ENCODE measurements at places on chromosomes 7 and 10.

- DNase-seq, result no peak
These were observed 81.1 kb downstream of the ZMIZ1 start for GRCh38 chr10:79149662-79150443.

DNA sequence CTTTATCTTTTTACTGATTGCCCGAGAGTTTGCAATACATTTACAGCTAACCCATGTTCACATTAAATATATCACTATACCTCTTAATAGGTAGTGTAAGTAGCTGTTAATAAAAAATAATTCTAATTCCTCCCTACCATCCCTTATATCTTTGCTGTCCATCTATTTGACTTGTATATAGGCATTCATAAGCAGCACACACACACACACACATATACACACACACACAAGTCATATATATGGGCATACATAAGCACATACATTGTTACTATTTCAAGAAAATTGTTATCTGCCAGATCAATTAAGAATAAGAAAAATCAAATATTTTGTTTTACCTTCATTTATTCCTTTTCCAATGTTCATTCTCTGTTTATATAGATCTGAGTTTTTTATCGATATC, 176.4 kb downstream of the PPP1R3A start:
- no peak for DNase-seq

- DNase-seq, result no peak
These were observed 10.8 kb downstream of the POLL start for GRCh38 chr10:101577121-101577871.

DNA sequence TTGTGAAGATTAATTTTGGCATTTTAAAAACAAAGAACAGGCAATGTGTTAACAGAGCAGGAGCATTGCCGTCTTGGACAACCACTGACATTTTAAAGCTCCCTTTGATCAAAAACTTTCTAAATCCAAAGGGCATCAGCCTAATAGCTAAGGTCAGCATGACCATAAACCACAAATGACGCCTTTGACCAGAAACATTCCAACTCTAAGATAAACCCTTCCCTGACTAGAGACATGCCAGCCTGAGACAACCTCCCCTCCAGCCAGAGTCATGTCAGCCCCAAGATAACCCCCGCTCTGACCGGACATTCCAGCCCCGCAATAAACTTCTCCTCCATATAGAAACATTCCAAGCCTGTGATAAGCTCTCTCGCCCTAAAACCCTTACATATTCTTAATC, 949.4 kb upstream of the POT1 start:
- DNase-seq, result no peak

Measured in activated CD8-positive, alpha-beta memory T cell treated with anti-CD3 and anti-CD28 coated beads for 1 hour (primary cell).